ENCODE measurements at places on chromosomes 4 and X.

GRCh38 chr4:113968473-113968872 is 11.0 kb downstream of the ARSJ start:
- DNase-seq = no peak

DNA sequence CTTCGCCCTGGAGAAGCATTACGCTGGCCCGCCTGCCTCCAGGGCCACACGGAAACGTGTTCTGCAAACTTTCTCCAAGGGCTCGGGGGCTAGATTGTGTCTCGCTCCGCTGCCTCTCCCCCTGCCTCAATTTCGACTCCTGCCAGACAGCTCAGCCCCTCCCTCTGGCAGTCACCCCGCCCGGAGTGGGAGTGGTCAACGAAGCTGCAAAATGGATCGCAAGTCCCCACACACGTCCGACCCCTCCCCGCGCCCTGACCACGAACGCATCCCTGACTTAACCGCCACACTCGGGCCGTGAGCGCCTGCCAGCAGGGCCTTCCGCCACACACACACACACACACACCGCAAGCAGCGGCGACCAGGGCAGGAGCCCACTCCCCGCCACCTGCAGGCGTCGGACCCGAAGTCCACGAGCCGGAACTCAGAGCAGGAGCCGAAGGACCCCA is 47.0 kb upstream of the NKAP start:
- no peak for DNase-seq

DNA sequence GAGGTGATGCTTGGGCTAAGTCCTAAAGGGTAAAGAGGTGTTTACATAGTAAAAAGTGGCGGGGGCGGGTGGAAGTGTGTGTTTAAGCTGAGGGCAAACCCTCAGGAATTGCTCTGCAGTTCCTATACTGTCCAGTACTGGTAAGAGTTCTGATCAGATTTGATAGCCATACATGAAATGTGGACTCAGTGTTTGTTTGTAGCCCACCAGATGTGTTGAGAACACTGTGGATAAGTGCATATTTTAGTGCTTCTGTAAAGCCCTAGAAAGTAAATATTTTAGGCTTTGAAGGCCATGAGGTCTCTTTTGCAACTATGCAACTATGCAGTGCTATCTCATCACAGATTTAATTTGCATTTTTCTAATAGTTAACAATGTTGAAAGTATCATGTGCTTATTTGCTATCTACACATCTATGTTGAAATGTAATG is 80.7 kb upstream of the EOLA2 start:
- DNase-seq = peak; percentile 56

- DNase-seq = peak; percentile 56
Measured at GRCh38 chr4:81826335-81826734, 354.6 kb upstream of the RASGEF1B start.

DNA sequence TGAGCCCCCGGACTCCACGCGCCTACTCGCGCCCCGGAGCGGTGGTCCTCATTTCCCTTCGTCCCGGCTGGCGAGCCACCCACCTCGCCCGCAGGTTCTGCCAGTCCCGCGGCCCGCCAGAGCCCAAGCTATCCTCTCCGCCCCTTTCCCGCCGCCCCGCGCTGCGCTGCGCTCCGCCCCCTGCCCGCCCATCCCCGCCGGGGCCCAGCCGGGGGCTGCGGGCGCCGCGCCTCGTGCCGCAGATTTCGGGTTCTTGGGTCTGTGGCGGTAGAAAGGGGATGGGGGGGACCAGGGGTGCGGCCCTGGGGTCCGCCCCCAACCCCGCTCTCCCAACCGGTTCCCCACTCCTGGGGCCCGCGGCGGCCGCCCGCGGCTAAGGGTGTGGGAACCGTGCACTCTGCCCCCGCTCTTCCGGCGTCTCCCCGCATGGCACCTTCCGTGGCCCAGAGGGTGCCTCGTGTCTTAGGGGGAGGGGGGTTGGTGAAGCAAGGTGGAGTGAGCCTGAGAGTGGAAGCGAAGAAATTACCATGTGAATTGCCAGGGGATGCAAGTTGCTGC is 650.8 kb upstream of the DIPK2B start:
- DNase-seq = no peak

DNA sequence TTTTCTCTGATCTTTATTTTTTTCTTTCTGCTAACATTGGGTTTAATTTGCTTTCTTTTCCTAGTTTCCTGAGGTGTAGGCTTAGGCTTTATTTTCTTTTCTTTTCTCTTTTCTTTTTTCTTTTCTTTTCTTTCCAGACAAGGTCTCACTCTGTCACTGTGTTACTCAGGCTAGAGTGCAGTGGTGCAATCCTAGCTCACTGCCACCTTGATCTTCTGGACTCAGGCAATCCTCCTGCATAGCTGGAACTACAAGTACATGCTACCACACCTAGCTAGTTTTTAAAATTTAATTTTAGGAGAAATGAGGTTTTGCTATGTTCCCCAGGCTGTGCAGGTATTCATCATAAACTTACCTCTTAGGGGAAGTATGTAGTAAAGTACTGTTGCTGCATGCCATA is 197.8 kb upstream of the ANKRD50 start:
- DNase-seq = no peak

DNA sequence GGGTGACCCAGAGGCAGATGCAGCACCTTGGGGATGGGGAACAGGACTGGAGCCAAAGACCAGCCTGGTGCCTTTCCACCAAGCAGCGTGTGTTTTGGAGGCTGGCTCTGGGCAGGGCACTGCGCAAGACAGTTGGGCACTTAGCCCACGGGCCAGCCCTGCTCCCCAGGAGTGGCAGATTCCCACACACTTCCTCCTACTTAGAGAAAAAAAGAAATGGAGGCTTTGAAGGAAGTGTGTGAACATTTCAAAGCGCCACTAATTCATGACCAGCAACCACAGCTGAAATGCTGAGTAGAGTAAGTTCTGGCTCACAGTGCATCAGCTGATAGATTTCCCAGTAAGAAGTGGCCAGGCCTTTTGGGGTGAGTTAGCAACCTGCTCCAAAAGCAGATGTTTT is 54.9 kb upstream of the LGI2 start:
- peak; percentile 59 for DNase-seq

DNA sequence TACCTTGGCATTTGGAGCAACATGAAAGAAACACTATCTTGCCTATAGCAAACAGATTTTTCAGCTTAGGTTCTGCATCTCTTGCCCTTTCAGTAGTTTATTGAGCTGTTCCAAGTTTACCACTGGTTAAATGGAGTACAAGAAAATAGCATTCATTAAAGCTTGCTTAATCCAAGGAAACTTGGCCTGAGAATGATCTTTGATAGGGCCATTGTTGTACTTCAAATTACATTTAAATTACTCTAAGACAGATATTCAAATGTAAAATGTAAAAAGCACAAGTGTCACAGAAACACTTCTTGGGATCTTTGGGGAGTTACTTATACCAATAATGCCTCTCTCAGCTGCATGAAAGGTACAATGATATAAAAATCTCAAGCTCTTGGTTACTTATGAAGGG is 609.0 kb upstream of the HTR2C start:
- DNase-seq = no peak

- DNase-seq = no peak
Measured at GRCh38 chr4:37389366-37389765, 144.8 kb downstream of the NWD2 start.

DNA sequence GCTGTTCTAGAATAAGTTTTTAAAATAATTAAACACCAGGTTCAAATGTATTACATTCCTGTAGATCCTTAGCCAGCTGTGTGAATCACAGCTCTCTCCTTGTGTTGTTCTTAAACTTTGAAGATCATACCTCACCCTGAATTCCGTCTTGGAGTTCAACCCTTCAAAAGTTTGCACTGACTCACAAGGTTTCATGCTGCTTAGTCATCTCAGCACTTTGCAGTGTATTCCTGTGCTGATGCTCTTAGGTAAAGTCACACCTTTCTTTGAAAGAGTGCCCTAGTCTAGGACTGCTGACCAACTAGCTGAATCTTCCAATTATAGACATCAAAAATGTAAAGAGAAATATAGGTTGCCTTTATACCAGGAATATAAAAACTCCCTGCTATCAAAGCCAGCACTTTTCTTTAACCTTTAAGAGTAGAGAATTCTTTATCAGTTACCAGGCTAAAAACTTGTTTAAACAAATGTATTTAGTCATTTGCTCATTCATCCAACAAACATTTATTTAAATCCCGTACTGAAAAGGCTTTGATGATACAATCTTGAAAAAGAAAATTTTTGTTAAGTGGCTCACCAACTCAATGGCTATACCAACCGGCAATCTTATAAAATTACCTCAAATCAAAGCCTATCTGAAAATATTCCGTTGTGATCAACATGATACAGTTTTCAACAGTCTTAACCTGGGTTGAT is 169.7 kb downstream of the RAP1GDS1 start:
- DNase-seq = no peak

- no peak for DNase-seq
Measured at GRCh38 chr4:112173593-112174558, 28.6 kb downstream of the FAM241A start.

GRCh38 chrX:124931958-124932357 is 387.7 kb upstream of the TEX13C start:
- no peak for DNase-seq

DNA sequence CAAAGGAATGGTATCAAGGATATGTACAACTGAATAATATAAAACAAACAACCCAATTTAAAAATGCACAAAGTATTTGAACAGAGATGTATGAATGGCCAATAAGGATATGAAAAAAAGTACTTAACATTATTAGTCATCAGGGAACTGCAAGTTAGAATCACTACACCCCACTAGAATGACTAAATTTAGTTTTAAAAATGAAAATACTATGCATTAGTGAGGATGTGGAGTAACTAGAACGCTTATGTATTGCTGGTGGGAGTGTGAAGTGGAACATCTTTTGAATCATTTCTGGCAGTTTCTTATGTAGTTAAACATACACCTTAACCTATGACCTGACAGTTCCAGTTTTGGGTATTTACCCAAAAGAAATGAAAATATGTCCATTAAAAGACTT is 13.0 kb upstream of the SLC16A2 start:
- DNase-seq = no peak

- no peak for DNase-seq
Measured at GRCh38 chr4:28883211-28883610, 1837.0 kb upstream of the PCDH7 start.

- DNase-seq = peak; percentile 49
Measured at GRCh38 chr4:56764223-56764622, 57.3 kb downstream of the SPINK2 start.

DNA sequence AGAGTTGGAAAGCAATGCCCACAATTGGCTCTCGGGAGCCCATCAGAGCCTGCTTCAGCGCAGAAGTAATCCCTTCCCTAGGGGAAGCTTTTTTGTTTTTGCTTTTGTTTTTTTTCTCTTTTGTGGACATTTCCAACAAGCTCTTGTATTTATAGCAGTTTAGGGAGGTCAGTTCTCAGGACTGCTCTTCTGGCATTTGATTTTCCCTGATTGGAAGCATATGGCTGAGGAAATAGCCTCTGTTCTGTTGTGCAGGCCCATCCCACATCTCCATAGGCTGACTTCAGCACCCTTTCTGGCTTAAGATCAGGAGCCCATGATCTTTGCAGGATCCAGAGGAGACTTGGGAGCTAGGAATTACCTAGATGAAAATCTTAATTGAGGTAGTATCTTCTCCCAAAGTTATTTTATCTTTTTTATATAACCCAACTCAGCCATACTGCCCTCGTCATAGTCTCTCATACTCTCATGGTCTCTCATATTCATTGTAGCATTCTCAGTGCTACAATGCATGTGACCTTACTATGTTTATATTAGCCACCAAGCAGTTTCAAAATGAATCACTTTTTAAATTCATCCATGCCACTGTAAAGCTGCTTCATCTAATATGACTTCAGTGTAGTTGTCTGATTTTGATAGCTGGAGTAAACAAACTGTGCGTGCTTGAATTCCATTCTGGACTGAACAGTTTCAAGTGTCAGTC is 16.7 kb downstream of the PAGE4 start:
- no peak for DNase-seq

DNA sequence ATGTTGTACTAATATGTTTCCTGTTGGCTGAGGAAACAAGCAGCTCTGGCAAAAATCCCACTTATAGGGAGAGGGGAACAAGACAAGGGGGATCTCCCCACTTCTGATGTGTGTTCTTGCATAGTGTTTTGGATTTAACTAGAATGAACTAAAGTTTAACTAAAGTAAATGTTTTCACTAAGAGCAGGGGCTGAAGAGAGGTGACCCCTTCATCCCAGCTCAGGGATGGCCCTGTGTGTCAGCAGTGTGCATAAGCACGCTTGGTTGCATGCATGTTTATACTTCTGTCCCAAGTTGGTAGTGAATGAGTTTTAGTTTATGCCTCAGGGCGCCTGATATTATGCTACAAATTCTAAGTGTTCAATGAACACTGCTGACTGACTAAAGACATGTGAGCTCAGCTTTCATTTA is 169.4 kb downstream of the MGST2 start:
- no peak for DNase-seq

DNA sequence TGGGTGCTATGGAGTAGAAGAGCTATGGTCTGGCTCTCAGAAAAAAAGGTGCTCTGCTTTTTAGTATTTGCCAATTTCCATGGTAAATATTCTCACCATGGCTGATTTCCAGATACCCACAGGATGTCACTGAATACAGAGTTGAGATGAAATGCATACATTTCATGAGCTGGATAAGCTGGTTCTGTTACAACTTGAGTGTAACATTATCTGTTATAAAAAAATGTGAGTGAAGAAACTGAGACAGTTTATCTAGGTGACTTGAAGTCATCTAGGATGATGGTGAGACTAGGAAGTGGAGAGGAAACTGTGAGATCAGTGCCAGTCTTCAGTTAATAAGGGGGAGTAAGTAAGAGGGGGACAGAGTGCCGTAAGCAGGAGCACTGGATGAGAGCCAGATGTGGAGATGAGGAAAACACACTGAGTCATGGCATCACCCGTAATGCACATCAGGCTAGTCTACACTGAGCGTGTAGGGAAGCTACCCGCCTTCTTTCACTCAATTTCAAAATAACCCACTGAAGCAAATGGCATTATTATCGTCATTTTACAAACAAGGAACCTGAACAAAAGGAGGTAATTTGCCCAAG is 5.0 kb downstream of the HPSE start:
- peak; percentile 64 for DNase-seq

DNA sequence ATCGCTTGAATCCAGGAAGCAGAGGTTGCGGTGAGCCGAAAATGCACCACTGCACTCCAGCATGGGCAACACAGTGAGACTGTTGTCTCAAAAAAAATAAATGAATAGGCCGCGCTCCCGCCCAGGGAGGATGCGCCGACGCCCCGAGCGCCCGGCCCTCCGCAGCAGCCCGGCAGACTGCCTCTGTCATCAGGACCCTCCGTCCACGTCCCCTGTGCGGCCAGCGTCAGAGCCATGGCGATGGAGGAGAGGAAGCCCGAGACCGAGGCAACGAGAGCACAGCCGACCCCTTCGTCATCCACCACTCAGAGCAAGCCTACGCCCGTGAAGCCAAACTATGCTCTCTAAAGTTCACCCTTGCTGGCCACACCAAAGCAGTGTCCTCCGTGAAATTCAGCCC is 21.4 kb downstream of the LIAS start:
- DNase-seq = no peak

GRCh38 chr4:75844151-75844662 is 58.0 kb downstream of the PPEF2 start:
- DNase-seq = peak; percentile 65

GRCh38 chrX:94204524-94204923 is 530.5 kb downstream of the FAM133A start:
- no peak for DNase-seq
